Neuronal stem cell (in vitro differentiated cells): ENCODE measurements at places on chromosomes 5 and 9.

- peak; percentile 23 for DNase-seq
Measured at GRCh38 chr9:21031091-21031807, at the start of gene HACD4. Gene HACD4 (minus strand): TSS chr9:21031640. CDS start chr9:21031590, 50 bp downstream.

DNA sequence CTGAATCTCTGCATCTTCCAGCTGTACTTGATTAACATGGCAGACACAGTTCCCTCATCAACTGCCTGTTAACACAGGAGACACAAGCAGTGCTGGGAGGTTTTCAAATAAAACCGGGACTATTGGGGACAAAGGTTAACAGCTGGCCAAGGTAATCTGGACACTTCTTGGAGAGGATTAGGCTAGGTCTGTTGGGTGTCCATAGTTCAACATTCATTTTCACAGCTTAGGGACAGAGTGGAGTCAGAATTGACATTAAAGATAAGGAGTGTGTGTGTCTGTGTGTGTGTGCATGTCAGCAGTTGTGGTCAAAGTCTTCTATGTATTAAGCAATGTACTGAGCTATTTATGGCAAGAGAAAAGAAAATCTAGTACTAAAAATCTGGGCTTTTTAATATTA, 216.2 kb downstream of the MED10 start:
- DNase-seq, result no peak

- no peak for DNase-seq
Measured at GRCh38 chr5:107966201-107966600, 295.5 kb upstream of the EFNA5 start.

DNA sequence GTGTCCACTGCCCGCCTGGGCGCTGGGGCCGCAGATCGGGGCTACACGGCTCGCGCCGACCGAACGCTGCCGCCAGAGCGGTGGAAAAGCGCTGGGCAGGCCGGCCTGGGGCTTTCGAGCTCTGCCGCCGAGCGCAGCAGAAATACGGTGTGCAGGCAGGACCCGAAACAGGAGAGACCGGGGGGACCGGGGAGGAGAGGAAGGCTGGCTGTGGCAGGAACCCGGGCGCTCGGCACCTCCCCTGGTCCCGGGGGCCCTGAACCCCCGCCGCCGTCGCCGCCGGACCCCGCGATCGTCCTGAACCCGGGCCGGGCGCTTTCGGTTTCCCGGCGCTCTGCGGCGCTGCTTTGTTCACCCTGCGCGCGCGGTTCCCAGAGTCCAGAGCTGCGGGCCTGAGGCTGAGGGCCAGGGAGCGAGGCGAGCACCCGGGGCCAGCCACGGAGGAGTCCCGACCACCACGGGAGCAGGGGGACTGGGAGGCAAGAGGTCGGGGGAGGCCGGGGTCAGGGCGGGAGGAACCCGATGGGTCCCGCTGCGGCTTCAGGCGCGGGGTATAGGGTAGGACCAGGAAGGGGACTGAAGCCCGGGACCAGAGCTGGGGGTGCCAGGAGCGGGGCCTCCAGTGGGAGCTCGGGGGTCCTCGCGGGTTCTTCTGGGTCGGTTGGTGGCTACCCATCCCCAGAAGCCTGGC, 12.0 kb downstream of the IRX2 start:
- DNase-seq, result no peak

- DNase-seq, result no peak
Measured at GRCh38 chr9:77834898-77835488, 186.9 kb upstream of the GNA14 start.

DNA sequence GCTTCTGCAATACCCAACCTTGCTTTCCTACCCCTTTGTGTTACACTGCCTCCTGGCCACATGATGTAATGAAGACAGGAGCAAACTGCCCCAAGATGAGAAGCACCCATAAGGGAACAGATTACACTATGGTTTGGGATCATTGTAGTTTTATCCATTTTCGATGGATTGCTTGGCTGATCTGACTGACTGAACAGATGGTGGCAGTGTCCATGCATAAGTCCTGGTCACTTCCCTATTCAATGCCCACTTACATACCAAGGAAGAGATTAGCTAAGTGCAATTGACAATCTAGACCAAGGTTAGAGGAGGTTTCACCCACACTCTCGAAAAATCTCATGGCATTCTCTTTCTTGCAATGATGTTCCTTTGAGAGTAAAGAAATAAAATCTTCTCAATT, 319.9 kb downstream of the RAB3C start:
- no peak for DNase-seq

DNA sequence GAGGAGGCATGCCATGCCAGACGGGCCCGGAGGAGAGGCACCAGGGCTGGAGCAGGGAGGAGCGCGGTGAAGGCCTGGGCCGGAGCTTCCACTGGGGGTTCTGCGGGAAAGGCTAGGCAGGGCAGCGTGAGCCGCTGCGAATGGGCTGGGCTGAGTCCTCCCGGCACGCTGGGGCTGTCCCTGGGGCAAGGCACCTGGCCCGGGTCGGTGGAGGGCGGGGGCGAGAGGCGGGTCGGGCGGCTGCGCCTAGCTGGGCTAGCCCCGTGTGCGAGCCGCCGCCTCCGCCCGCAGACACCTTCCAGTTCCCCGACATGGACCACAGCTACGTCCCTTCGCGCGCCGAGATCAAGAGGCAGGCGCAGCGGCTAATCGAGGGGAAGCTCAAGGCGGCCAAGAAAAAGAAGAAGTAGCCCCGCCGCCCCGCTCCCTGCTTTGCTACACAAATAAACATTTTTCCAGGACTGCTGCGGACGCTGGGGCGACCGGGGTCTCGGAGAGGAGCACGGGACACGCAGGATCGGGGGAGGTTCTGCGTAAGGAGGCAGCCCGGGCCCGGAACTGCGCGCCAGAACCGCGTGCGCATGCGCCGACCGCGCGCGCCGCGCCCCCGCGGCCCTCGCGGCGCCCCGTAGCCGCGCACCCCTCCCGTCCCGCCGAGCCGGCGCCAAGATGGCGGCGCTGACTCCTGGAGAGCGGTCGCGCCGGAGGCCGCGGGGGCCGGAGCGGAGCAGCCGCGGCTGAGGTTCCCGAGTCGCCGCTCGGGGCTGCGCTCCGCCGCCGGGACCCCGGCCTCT, at the start of gene RABL6:
Gene RABL6, plus strand, starts transcription at position 668 of the 794 bp plus-strand sequence. CDS start 249 bp downstream, outside the sequence.
- peak; percentile 75 for DNase-seq
